Left ventricle myocardium inferior (tissue), 1 donor: ENCODE measurements at places on chromosomes 4 and X.

GRCh38 chr4:176545872-176546271 lies 226.1 kb downstream of the SPCS3 start:
- no peak for DNase-seq

- no peak for DNase-seq
Measured at GRCh38 chrX:100615005-100615404, 21.6 kb downstream of the TSPAN6 start.

DNA sequence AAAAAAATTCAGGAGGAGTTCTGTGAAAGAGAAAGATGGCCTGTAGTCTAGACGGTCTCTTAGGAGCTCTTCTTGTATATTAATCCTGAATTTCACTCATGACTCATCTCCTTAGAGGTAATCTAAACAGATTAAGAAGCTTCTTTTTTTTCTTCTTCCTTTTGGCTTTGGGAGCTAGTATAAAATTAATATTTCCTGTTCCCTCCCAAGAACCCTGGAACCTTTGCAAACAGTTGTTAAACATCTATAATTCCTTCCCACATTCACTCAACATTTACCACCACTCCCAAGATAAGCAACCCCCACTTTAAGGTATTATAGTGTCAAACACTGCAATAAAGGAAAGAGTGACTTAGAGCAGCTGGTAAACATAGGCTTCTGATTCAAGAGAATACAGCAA lies 146.4 kb upstream of the EDNRA start:
- DNase-seq: no peak

DNA sequence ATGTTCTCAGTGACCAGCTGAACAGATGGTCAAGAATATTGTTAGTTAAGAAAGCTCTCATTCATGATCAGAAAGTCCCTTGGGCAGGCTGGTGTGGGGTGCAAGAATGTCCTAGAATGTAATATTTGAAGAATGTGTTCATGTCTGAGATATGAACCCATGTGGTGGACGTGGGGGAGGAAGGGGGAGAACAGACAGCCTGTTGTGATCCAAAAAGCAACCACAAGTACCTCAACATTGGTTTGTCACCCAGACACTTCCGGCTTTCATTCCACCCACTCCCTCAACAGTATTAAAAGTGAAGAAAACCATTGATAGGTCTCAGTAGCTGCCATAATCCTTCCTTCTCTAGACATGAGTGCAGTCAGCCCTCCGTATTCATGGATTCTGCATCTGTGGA lies 82.2 kb downstream of the MAML3 start:
- DNase-seq: peak; percentile 40

GRCh38 chr4:173507471-173508385 lies 22.3 kb downstream of the HAND2 start:
- DNase-seq: no peak
